ENCODE measurements at places on chromosomes 16 and 17. TPM values are rescaled to one million over a fixed set of nuclear protein-coding genes. Genes with fewer than 3 reads are reported as not detected.

Gene KRTAP4-9
- total RNA-seq: not detected

Gene KRT33A
- total RNA-seq: 1.4 TPM

Gene ACSF2
- total RNA-seq: 14.9 TPM

Gene DHX58
- total RNA-seq: 6.3 TPM

Gene CD300E
- total RNA-seq: 0.72 TPM
